ENCODE measurements at places on chromosomes 5 and 9. TPM values are rescaled to one million over a fixed set of nuclear protein-coding genes. Genes with fewer than 3 reads are reported as not detected.

The SPINK6 gene
- polyA plus RNA-seq: not detected

The ITGA1 gene
- 47.6 TPM for polyA plus RNA-seq

The PLCXD3 gene
- polyA plus RNA-seq: 0.44 TPM

The ELOVL7 gene
- polyA plus RNA-seq: 15.1 TPM

The OR1J2 gene
- not detected for polyA plus RNA-seq

The PCDHB7 gene
- polyA plus RNA-seq: 4.9 TPM

The SLC36A1 gene
- 8.9 TPM for polyA plus RNA-seq
